ENCODE measurements at places on chromosomes 3 and 15.

DNA sequence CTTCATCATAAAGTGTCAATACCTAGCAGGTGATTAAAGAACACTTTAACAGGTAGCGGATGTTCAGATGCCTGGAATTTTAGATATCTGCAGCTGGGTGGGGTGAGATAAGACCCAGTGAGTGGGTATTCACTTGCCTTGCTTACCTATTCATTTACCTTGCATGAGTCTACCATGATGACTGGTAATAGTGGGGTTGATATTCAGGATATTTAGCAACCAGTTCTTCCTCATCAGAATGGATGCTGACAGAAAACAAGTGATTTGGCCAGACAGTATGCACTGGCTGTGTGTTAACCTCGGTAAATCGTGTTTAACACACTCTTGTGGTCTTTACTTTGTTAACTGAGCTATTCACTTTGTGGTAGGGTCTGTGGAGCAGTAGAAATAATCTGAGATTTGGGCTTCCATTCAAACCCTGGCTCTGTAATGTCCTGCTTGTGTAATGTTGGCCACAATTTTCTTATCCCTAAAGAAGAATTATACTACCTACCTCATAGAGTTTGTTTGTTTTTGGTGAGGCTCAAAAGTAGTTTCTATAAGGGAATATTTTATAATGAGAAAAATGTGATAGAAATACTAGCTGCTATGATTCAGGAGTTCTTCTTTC is 391.9 kb upstream of the TBL1XR1 start:
- no peak for DNase-seq

GRCh38 chr3:112793326-112794081 is 53.2 kb downstream of the CD200R1L start:
- DNase-seq = no peak

GRCh38 chr3:158110658-158111018 is 749 bp downstream of the RSRC1 start:
- no peak for DNase-seq

DNA sequence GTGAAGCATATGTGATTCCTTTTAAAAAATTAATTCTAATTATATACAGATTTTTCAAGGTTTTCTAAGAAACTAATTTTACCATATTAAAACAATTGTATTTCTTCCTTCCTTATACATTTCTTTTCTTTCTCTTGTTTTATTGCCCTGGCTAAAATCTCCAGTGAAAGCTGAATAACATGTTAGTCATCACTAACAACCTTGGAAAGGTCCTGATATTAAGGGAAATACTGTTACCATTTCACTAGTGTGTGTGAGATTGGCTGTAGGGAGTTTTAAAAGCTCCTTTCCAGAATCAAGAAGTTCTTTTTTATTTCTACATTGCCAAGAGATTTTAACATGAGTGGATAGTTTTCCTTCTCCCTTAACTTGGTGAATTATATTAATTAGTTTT is 229.7 kb upstream of the EIF1B start:
- DNase-seq = no peak

- no peak for DNase-seq
These were observed 284.9 kb downstream of the UACA start for GRCh38 chr15:70478251-70478990.

Measured in islet precursor cell (in vitro differentiated cells).